Colonic mucosa (tissue), 4 donors: ENCODE measurements at places on chromosomes 16 and 17. TPM values are rescaled to one million over a fixed set of nuclear protein-coding genes. Genes with fewer than 3 reads are reported as not detected.

DNA sequence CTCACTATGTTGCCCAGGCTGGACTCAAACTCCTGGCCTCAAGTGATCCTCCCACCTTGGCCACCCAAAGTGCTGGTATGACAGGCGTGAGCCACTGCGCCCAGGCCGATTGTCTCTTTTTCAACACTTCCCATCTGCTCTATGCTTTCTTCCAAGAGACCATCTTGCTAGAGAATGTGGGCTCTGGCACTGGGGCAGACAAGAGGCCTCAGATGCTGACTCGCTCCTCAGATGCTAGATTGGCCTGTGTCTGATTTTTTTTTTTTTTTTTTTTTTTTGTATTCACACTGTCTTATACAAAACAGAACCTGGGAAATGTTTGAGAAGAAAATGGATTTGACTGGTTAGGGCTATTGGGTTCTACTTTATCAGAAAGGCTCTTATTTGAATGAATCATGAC is 58.2 kb downstream of the CYB5D2 start:
- no peak for DNase-seq

GRCh38 chr17:27530764-27531391 is 74.6 kb downstream of the KSR1 start:
- no peak for DNase-seq

GRCh38 chr16:17194190-17194780 is 276.5 kb downstream of the XYLT1 start:
- peak; percentile 61 for DNase-seq

GRCh38 chr17:45228763-45229539 is 7.3 kb downstream of the FMNL1 start:
- DNase-seq: peak; percentile 76

DNA sequence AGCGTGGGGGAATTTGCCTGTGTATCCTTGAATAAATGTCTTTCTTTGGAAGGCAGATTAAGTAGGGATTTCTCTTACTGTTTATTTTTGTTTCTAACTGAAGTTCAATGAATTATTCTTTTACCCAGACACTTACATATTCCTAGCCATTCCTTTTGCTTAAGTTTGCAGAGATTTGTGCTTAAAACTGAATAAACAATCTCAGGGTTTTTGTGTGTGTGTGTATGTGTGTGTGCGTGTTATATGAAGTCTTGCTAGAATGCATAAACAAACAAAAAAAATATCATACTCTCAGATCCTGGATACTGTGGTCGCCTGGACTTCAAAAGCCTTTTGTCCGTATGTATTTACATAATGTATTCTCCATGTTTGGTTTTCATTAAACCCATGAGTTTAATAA is 672.8 kb downstream of the MAF start:
- DNase-seq: no peak

GRCh38 chr17:72381597-72382397 is 261.0 kb downstream of the SOX9 start:
- no peak for DNase-seq

DNA sequence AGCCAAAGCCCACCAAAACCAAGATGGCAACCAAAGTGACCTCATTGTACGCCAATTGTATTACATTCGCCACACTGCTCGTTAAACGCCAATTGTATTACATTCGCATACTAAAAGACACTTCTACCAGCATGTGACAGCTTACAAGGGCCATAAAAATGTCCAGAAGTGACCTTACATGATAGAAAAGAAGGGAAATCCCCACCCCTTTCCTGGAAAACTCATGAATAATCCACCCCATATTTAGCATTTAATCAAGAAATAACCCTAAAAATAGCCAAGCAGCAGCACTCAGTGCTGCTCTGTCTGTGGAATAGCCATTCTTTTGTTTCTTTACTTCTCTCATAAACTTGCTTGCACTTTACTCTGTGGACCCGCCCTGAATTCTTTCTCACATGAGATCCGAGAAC is 25.7 kb downstream of the PSMD7 start:
- DNase-seq: no peak

- peak; percentile 73 for DNase-seq
Measured at GRCh38 chr17:32659419-32659842, 172.6 kb downstream of the CDK5R1 start.

- no peak for DNase-seq
Measured at GRCh38 chr16:88685156-88686061, 898 bp downstream of the SNAI3 start.

- no peak for DNase-seq
Measured at GRCh38 chr16:72262711-72263110, 90.8 kb upstream of the PMFBP1 start.

GRCh38 chr16:85010446-85010930 is 847 bp downstream of the ZDHHC7 start:
- DNase-seq: no peak

DNA sequence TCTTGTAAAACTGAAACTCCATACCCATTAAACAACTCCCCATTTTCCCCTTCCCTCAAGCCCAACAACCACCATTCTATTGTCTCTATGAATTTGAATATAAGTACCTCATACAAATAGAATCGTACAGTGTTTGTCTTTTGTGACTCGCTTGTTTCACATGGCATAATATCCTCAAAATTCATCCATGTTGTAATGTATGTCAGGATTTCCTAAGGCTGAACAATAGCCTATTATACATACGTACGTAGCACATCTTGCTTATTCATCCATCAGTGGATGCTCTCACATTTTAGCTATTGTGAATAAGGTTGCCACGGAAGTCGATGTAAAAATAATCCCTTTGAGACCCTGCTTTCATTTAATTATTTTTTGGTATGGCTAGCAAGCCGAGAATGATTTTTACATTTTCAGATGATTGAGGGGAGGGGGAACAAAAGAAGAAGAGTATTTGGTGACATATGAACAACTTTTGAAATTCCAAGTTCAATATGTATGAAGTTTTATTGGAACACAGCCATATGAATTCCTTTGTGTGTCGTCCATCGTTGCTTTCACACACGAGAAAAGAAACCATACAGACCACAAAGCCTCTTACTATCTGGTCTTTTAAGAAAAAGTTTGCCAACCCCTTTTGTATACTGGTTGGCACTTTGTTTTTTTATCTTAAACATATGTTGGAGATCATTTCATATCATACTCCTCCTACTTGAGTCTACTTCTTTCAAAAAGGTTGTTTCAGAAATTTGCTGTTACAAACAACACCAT is 371.2 kb downstream of the NPIPA8 start:
- no peak for DNase-seq

DNA sequence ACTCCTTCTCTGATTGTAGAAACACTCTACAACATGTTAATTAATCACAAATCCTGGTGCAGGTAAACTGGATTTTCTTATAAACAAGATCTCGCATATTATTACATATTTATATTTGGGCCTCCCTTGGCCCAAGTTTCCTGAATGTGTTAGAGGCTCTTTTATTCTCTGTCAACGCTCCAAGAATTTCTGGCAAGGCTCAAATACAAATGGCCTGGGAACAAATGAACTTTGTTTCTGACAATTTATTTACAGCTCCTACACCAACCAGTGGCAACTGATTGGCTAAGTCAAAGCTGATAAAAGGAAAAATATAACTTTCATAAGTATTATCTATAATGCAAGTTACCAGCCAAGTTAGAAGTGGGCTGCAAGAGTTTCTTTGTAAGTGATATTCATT is 64.9 kb upstream of the CORO6 start:
- DNase-seq: no peak

- DNase-seq: no peak
Measured at GRCh38 chr17:13698832-13699231, 97.1 kb upstream of the HS3ST3A1 start.

GRCh38 chr17:75315541-75316243 is 26.5 kb upstream of the SLC25A19 start:
- DNase-seq: no peak

DNA sequence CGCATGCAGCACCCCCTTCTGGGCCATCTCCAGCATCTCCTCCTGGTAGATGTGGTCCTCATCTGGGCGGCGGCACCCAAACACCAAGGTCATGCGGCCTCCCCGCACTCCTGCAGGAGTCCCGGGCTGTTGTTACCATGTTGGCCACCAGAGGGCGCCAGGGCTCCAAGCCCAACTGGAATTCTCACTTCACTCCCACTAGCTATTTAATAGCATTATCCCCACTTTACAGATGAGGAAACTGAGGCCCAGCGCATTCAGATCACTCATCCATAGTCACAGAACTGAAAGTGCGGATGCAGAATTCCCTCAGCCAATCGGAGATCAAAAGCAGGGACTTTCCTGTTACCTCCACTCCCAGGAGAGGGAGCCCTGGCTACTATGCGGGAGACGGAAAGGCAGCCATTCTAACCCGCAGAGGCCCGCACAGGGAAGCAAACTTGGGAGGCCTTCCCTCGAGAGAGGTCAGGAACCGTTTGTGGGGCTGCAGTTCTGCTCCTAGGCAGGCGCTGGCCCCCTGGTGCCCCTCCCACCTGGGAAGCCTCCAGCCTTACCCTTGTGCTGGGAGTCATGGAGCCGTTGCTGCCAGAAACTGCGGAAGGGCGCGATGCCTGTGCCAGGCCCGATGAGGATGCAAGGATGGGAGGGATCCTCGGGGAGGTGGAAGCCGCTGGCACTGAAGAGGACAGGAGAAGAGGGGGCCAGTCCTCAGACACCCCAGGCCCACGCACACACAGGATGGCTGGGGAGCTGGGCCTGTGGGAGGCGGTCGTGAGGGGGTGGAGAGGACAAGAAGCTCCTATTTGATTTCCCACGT is 40.1 kb downstream of the NOS2 start:
- peak; percentile 72 for DNase-seq

DNA sequence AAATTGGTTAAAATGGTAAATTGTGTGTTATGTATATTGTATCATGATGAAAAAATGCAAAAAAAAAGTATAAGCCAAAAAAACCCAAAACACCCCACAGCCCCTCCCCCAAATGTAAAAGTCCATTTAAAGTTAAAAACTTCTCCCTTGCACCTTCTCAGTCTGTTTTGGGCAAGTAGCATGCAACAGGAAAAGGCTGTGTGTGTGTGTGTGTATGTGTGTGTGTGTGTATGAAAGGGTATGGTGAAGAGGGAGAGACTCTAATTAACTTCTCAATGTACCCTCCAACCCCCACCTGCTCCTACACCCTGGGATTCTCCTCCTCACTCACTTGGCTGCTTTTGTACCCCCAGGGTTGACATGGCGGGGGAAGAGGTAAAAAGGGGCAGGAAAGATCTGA is 9.2 kb upstream of the GGT6 start:
- DNase-seq: no peak

DNA sequence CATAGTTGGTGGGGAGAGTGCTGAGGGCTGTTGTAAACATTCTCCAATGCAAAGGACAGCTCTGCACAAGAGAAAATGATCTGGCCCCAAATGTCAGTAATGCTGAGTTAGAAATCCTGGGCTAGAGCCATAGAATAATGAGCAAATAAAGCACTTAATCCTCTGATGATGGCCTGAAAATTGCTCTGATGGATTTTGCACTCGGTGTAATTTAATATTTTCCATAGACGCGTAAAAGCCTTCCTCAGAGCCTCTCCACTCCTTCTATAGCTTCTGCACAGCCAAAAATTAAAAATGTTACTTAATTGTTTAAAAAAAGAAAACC is 23.7 kb downstream of the FAM20A start:
- DNase-seq: no peak

GRCh38 chr16:57873218-57873617 is 70.9 kb upstream of the KIFC3 start:
- no peak for DNase-seq

GRCh38 chr16:69471121-69471520 is 46.7 kb downstream of the CYB5B start:
- no peak for DNase-seq

DNA sequence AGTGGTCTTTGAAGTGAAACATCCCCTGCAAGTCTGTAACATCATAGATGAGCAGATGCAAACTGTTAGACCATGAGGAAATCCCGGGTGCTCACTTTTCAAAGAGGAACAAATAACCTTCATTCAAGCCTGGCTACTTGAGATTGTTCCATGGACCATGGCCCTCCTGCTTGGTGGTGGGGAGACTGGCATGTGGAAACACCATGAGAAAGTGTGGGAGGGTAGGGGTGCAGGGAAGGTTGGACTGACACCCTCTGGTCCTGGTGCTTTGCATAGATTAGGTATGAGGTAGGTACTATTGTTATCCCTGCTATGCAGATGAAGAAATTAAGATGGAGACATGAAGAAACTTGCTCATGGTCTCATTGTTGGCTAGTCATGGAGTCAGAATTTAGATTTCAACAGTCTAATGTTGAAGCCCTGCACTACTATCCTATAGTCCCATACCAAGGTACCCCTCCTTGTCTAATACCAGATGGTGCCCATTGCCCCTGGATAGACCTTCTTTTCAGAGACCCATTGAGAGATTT is 59.0 kb downstream of the SPACA3 start:
- no peak for DNase-seq

GRCh38 chr17:80432961-80433550 is 18.1 kb downstream of the ENDOV start:
- DNase-seq: no peak

C1QBP gene
- 349 TPM for total RNA-seq

ENPP7 gene
- not detected for total RNA-seq

ABCA8 gene
- 9.7 TPM for total RNA-seq

IL34 gene
- total RNA-seq: 2.8 TPM

CRHR1 gene
- not detected for total RNA-seq

P3H4 gene
- 16.7 TPM for total RNA-seq

ANKRD40CL gene
- total RNA-seq: 44.9 TPM

TMEM114 gene
- not detected for total RNA-seq

SCNN1G gene
- 3.4 TPM for total RNA-seq

C1QTNF1 gene
- 12.1 TPM for total RNA-seq

HNF1B gene
- 34.8 TPM for total RNA-seq

RHBDL3 gene
- total RNA-seq: 0.53 TPM

ATP2A1 gene
- 2.9 TPM for total RNA-seq
